Femur (tissue), 1 donor: ENCODE measurements at places on chromosomes 13 and 19.
A peak's percentile ranks its signal among the peaks of the same experiment; 100 is the strongest.

DNA sequence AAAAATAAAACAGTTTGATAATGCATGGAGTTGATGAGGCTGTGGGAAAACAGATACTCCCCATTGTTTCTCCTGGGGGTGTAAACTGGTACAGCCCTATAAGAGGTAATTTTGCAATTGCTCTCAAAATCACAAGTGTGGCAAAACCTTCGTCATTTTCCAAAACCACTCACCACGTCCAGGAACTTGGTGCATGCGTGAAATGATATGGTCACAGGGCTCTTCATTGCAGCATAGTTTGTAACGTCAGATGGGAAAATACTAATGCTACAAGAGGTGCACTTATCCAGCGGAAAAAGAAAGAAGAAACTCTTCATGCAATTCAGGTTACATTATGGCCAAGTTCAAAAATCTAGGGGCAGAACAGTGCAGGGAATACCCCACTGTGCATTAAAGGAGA, 11.9 kb upstream of the PLAUR start:
- DNase-seq = no peak

DNA sequence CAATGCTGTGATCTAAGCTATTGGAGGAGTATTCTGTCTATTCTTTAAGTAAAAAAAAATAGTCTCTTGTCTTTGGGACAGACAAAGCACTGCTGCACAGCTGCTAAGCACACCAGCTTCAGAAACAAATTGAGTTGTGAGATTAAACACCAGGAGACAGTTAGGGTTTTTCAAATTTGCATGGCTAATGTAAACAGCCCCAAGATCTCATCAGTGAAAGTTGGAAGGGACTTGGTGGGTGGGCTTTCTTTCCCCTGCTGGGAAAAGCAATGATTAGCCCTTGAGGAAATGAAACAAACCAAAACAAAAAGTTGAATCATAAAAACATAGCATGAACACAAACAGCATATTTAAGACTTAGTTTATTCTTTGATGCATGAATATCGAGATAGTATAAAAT, 143.6 kb upstream of the SLITRK1 start:
- no peak for DNase-seq

DNA sequence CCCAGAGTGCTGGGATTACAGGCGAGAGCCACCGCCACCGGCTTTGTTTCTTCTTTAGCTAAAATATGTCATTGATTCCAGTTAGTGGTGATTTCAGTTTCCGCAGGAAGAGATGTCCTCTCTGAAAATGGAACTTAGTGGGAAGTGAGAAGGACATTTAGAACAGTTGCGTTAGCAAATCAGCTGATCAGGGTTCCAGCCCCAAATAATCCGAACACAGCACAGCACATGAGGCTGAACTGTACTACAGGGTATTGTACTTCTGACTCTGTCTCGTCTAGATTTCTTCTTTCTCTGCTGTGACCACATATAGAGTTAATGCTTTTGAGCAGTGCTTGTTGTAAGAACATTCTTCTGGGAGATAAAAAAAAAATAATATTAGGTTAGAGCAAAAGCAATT, 314.4 kb downstream of the MYO16 start:
- DNase-seq = no peak

DNA sequence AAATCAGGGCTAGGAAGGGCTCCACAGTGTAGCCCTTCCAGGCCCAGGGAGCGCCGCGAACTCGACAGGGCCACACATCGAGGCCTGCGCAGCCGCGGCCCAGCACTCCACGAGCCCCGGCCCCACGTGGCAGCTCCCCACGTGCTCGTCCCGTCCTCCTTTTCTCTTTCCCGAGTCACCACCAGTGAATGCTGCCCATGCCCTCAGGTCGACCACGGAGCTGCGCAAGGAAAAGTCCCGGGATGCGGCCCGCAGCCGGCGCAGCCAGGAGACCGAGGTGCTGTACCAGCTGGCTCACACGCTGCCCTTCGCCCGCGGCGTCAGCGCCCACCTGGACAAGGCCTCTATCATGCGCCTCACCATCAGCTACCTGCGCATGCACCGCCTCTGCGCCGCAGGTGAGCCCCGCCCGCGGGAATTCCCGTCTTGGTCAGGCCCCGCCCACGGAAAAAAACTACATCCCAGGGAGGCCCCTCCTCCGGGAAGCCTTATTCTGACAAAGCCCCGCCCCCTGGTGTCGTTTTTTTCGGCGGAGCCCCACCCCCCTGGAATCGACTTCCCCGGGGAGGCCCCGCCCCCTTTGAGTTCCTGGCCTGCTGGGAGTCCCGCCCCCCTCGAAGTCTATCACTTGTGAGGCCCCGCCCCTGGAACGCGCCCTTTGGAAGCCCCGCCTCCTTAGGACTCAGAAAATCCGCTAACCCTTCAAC, 7.0 kb downstream of the HIF3A start:
- DNase-seq = peak; percentile 81

DNA sequence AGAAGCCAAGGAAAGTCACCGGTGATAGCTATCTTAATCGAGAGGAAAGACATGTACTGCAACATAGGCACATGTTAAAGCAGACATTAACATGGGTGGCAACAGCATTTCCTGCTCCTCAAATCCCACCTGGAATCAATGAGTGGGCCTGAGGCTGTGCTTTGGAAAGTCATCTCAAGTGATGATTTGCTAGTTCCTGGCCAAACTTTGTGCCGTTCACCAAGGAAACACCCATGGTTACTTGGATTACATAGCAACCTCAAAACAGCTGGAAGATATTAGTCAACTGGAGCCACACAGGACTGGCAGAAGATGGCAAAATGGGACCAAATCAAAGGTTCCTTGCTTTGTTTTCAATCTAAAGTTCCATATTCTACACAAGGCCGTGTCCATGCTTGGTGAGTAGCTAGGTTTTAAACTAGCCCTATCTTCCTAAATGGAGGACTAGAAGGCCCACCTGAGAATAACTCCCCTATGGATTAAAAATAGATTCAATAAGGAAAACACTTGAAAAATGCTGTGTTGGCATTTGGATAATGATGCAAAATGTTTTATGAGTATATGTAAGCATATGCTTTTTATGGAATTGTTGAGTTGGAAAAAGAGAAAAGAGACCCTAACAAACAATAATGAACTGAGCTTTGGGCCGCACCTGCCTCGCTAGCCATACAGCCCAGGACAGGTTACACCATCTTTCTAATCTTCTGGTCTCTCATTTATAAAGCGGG, 144.5 kb downstream of the RGCC start:
- no peak for DNase-seq

GRCh38 chr13:107217251-107217650, 649.3 kb upstream of the ARGLU1 start:
- DNase-seq = no peak

DNA sequence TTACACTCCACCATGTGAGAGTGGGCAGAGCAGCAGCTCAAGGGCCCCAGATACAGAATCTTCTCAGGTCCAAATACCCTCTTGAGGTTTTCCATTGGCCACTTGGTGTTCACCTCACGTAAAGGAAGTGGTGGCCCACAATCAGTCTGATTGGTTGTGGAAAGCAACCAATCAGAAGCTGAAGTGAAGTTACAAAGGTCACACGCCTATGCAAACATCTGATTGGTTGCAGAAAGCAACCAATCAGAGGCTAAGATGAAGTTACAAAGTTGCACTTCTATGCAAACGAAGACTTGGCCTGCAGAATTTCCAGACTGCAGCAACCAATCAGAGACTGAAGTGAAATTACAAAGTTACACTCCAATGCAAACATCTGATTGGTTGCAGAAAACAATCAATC, 14.3 kb upstream of the TM9SF2 start:
- DNase-seq = no peak

GRCh38 chr13:44396701-44397580, 23.3 kb downstream of the SERP2 start:
- peak; percentile 62 for DNase-seq

- DNase-seq = no peak
Measured at GRCh38 chr19:52140032-52140710, 433 bp upstream of the ZNF616 start.

DNA sequence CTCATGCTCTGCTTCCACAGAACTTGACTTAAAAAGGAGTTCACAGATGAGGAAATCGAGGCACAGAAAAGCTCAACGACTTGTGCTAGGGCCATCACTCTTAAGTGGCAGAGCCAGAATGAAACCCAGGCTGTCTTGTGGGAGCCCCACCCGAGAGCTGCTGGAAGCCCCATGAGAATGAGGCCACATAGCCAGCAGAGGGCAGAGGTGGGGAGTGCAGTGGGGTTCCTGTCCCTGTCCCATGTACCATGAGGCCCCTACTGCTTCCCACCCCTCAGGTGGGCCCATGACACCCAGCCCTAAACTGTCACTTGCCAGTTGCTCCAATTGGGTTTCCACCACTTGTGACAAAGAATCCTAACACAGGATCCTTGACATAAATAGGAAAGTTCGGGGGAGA, 175.9 kb downstream of the IRS2 start:
- no peak for DNase-seq

GRCh38 chr19:33467851-33468250, 53.7 kb downstream of the PEPD start:
- no peak for DNase-seq

GRCh38 chr19:19115954-19116353, 22.3 kb downstream of the TMEM161A start:
- DNase-seq = no peak

- no peak for DNase-seq
Measured at GRCh38 chr19:51607077-51607476, 23.1 kb downstream of the SIGLEC5 start.

- no peak for DNase-seq
Measured at GRCh38 chr13:25181597-25181996, 9.5 kb upstream of the AMER2 start.

DNA sequence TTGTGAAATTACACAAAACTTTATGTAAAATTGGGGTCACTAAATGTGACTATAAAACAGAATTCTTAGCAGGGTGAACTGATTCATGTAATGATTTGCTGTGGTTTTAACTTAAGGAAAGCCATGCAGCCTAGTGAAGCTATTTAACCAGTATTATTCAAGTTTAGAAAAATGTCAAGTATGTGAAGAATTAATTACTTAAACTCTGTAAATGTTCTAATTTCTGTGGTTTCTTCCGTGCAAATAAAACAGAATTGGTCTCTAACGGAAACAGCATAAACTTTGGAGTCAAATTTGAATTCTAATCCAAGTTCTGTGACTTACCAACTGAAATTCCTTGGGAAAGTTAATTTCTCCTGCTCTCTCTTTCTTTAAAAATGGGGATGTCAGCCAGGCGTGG, 13.3 kb downstream of the CDC16 start:
- no peak for DNase-seq

DNA sequence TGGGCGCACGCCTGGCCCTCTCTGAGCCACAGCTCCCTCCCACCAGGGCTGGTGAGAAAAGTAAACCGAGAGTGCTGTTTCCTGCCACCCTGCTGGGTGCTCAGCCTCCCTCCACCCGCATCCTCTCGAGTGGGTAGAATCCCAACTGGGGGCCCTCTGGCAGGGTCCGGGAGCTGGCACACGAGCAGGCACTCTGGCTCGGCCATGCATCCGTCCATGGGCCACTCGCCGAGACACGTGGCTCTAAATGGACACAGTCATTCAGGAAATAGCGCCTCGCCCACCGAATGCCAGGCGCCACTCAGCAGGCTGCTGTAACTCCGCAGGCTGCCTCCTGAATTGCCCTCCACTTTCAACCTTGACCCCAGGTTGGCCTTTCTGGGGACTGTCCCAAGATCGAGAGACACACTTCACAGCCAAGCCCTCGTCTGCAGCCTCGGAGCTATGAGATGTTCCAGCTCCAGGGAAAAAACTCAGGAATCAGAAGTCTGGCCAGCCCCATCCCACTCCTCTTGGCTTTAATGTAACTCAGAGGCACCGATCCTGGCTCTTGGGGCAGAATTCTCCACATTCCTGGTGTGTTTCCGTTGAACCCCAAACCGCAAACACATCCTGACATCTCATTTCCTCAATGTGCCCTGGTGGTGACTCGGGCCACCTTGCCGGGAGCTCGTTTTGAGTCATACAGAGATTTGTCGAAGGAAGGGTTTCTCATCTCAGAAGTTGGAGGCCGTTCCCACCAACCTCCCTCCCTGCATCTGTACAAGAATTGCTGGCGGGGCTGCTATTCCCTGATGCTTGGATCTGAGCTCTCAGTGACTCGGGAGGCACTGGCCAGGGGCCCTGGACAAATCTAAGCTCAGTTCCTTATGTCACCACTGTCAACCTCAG, 14.1 kb downstream of the KLF2 start:
- DNase-seq = peak; percentile 81

GRCh38 chr13:31437975-31438374, 238.2 kb downstream of the B3GLCT start:
- no peak for DNase-seq

DNA sequence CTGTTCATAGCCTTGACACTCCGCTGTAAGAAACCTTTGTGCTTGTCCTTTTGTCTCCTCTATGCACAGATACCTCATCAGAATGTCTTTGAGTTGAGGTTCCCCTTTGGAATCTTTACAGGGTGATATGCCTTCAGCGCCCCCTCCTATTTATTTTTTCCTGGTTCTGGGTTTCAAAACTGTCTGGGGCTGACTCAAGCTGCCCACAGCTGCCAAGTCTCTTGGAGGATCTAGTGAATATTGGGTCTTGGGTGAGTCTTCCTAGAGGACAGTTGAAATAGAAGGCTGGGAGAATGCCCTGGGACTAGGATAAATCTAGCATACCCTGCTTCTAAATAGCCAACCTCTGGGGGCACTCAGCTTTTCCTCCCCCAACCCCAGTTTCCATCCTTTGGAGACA, 930 bp downstream of the ZNF136 start:
- no peak for DNase-seq

DNA sequence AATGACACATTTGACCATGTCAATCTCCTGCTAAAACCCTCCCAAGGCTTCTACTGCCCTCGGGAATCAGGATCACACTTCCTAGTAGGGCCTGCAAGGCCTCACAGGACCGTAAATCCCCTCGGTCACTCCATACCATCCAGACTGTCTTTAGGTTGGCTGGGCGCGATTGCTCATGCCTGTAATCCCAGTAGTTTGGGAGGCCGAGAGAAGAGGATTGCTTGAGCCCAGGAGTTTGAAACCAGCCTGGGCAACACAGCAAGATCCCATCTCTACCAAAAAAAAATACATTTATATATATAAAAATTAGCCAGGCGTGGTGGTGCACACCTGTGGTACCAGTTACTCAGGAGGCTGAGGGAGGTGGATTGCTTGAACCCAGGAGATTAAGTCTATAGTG, 15.0 kb downstream of the TMEM143 start:
- no peak for DNase-seq

- DNase-seq = peak; percentile 57
Measured at GRCh38 chr19:51948975-51949374, 21.7 kb downstream of the ZNF613 start.
